ENCODE measurements at places on chromosomes 2 and 18.

- DNase-seq: no peak
These were observed 961.6 kb upstream of the LRRTM1 start for GRCh38 chr2:81266106-81266505.

- no peak for DNase-seq
These were observed 32.8 kb downstream of the CCDC93 start for GRCh38 chr2:117980783-117981676.

DNA sequence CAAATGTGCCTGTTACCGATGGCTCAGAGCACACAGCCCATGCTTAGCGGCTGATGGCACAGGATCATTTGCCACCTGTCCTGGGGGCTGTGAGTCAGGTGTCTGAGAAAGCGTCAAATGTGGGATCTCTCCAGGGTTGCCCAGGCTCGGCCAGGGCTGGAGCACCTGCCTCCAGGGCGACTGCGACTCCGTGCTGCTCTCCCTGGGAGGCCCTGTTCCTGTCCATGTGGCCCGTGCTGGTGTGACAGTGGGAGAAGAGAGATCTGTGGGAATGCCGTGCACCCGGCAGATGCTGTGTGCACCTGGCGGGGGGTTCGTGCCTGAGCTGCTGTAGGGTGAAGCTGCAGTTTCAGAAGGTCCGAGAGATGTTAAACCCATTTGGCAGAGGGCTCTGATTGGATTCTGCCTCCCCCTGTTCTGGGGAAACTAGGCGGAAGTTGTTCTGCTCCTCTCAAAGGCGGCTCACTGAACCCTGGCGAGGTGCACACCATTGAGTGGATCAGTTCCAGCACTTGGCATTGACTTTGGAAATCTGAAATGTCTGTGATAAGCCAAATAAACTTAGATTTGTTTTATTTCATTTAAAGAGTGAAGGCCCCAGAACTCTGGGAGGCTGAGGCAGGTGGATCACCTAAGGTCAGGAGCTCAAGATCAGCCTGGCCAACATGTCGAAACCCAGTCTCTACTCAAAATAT is 34.7 kb upstream of the TPO start:
- no peak for DNase-seq

- DNase-seq: no peak
These were observed 51.7 kb downstream of the PELI1 start for GRCh38 chr2:64092502-64092901.
